ENCODE measurements at places on chromosomes 2 and 18. TPM values are rescaled to one million over a fixed set of nuclear protein-coding genes. Genes with fewer than 3 reads are reported as not detected.

GRCh38 chr18:33812186-33812585 is 234.2 kb downstream of the ASXL3 start:
- H3K4me1 ChIP-seq: no peaks in the 10 kb centered on the region
- no peak overlapping the region for H3K4me3 ChIP-seq
- no peak for DNase-seq
- H3K27me3 ChIP-seq: no peaks in the 10 kb centered on the region
- H3K27ac ChIP-seq: no peak overlapping the region

DNA sequence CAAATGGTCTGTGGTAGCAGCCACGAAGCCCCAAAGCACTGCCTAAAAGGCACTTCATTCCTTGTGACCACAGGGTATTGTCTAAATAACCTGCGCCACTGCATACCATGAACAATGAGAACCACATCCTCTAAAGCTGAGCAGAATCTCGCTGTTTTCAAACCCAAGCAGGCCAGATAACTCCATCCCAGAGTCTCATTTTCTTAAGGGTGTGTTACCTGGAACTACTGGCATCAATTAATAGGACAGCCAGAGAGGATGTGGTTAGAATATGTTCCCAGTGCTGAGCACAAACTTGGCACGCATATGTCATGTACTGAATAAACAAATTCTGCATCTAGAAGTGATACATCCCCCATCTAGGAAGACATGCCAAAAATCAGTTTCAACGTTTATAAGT is 13.0 kb downstream of the VPS4B start:
- peaks cover 11% of the 10 kb centered on the region for H3K4me1 ChIP-seq
- H3K27me3 ChIP-seq: no peaks in the 10 kb centered on the region
- no peak for DNase-seq
- H3K36me3 ChIP-seq: peaks cover 18% of the 10 kb centered on the region
- H3K4me3 ChIP-seq: no peak overlapping the region

DNA sequence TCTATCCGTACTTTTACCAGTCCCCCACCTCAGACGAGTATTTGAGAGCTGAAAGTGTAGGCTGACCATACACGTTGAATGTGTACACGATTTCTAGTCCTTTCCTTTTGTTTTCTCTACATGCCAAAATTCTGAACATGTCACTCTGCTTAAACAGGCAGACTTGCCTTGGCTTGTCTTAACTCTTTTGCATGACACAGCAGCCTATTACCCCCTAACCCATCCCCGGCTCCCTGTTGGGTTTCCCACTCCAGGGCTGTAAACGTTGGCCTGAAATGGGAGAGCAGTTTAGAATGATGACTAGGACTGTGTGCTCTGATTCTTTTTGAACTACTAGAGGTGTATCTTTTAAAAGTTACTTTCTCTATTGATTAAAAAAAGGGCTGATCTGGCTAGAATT is 19.1 kb downstream of the MTCL1 start:
- no peak for DNase-seq
- H3K27ac ChIP-seq: no peak overlapping the region
- H3K4me3 ChIP-seq: no peak overlapping the region
- H3K36me3 ChIP-seq: no peaks in the 10 kb centered on the region
- H3K27me3 ChIP-seq: no peaks in the 10 kb centered on the region

DNA sequence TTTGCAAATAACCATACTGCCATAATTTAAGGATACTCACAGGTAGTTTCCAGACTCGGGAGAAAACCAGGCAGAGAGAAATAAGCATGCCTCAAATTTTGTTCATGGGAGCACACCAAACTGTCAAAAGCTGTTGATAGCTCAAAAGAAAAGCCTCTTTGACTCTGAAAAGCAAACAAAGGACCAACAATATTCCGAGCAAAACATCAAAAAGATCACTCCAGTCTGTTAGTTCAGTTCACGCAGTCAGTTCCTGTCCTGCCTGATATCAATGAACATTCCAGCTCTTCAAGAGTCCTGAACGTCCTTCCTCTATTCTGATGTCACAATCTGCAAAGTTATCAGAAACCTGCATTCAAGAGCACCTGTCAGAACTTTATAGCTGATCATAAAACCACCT is 78.7 kb downstream of the RRM2 start:
- DNase-seq: no peak
- no peaks in the 10 kb centered on the region for H3K36me3 ChIP-seq
- no peak overlapping the region for H3K4me3 ChIP-seq
- no peaks in the 10 kb centered on the region for H3K27me3 ChIP-seq
- H3K27ac ChIP-seq: no peak overlapping the region

GRCh38 chr2:47272031-47272864 is 117.1 kb upstream of the STPG4 start:
- H3K27ac ChIP-seq: peak overlapping the region; percentile 34
- peak; percentile 46 for DNase-seq
- H3K27me3 ChIP-seq: no peaks in the 10 kb centered on the region
- H3K36me3 ChIP-seq: no peaks in the 10 kb centered on the region

GRCh38 chr2:168237741-168238140 is 9.7 kb downstream of the STK39 start:
- DNase-seq: peak; percentile 47
- H3K27ac ChIP-seq: peak overlapping the region; percentile 18
- H3K27me3 ChIP-seq: no peaks in the 10 kb centered on the region
- H3K4me1 ChIP-seq: peaks cover 9% of the 10 kb centered on the region

DNA sequence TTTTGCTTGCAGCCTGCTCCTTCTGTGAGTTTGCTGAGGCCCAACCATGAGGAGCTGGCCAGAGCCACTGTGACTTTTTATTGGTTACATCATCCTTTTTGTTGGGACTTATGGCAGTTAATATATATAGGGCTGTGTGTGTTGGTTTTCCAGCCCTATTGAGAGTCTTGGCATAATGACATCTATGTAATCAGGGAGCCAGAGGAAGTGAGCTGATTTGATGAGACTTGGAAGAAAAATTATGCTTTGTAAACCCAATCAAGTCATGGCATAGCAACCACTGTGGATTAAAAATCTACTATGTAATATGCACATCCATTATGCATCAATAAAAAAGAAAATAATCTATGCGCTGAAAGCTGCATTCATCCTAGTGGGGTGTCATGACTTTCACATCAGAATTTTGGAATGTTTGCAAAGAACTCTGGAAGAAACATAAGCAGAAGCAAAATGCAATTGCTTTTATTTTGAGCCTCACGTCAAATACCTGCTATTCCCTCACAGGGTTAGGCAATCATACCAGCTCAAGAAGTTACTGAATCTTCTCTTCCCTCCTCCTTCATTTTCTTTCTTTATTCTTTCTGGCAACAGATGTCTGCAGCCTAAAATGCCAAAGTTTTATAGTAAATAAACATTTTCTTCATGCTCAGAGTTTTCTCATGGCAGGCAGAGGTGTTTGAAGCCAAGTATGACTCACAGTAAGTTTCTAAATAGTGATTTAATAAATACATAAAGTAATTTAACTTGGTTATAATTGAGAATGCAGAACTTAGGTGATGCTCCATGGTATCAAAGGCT is 308.5 kb downstream of the KCNS3 start:
- no peak overlapping the region for H3K27ac ChIP-seq
- H3K4me3 ChIP-seq: no peak overlapping the region
- H3K4me1 ChIP-seq: no peaks in the 10 kb centered on the region
- no peaks in the 10 kb centered on the region for H3K36me3 ChIP-seq
- DNase-seq: no peak

DNA sequence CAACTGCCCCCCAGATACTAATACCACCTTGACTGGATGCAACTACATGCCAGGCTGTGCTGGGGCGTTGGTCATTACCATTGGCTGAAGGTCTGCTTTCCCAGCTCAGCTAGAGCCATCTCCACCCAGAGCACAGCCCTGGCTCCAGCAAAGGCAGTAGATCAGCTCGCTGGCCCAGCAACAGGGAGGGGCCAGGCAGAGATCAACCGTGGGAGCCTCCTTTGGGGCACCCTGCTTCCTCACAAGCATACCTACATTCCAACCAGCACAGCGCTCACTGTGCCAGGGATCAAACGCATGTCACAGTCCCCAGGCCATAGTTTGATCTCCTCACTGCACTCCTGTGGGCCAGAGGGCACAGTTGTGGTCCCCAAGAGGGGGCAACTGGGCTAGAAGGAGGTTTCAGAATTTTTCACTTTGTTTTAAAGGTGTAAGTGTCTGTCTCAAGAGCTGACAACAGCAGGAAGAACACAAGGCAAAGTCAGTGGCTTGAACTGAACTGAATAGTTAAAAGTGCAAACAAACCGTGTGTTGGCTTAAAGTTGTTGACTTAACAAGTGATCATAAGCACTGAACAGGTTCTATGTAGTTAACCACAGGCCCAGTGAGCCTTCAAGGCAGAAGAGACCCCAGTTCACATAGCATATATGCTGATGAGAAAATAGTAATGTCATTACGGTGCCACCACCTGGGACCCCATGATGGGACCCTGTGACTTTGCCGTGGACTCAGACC is 70.1 kb upstream of the BZW1 start:
- H3K27me3 ChIP-seq: no peaks in the 10 kb centered on the region
- no peak overlapping the region for H3K4me3 ChIP-seq
- H3K4me1 ChIP-seq: peaks cover 9% of the 10 kb centered on the region

DNA sequence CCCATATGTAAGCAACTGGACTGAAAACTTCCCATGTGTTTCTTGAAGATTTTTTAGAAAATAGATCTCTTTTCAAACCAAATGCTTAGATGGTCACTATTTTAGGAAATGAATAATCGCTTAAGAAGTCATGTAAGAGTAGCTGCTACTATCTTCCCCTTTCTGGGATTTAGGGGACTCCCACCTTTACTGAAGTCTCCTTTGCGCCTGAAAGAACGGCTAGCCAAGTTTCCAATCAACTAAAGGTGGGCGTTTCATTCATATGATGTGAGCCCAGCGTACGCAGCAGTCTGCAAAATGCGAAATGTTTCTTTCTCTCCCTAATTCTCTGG is 1.1 kb downstream of the DIPK1C start:
- H3K4me1 ChIP-seq: no peaks in the 10 kb centered on the region
- no peak overlapping the region for H3K4me3 ChIP-seq
- no peak for DNase-seq

- H3K4me3 ChIP-seq: no peak overlapping the region
- H3K27ac ChIP-seq: no peak overlapping the region
- H3K27me3 ChIP-seq: no peaks in the 10 kb centered on the region
- no peaks in the 10 kb centered on the region for H3K4me1 ChIP-seq
- DNase-seq: no peak
These were observed 202.1 kb downstream of the RNF144A start for GRCh38 chr2:7119132-7119835.

DNA sequence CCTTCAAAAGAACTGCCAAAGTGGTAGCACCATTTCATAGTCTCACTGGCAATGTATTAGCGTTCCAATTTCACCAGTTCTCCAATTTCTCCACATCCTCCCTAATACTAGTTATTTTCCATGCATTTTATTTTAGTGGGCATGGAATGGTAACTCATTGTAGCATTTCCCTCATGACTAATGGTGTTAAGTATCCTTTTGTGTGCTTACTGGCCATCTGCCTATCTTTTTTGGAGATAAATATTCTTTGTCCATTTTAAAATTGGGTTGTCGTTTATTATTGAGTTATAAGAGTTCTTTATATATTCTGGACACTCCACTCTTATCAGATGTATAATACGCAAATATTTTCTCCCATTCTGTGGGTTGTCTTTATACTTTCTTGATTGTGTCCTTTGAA is 107.1 kb downstream of the THADA start:
- H3K27me3 ChIP-seq: no peaks in the 10 kb centered on the region
- H3K36me3 ChIP-seq: no peaks in the 10 kb centered on the region
- H3K4me3 ChIP-seq: no peak overlapping the region
- no peak overlapping the region for H3K27ac ChIP-seq

- no peaks in the 10 kb centered on the region for H3K36me3 ChIP-seq
- H3K4me1 ChIP-seq: no peaks in the 10 kb centered on the region
- H3K27ac ChIP-seq: no peak overlapping the region
- no peaks in the 10 kb centered on the region for H3K27me3 ChIP-seq
- no peak for DNase-seq
These were observed 134.7 kb downstream of the ASXL3 start for GRCh38 chr18:33712719-33713118.

- H3K36me3 ChIP-seq: no peaks in the 10 kb centered on the region
- no peaks in the 10 kb centered on the region for H3K4me1 ChIP-seq
- no peak overlapping the region for H3K27ac ChIP-seq
- DNase-seq: no peak
- H3K27me3 ChIP-seq: peaks cover 2% of the 10 kb centered on the region
These were observed 10.6 kb downstream of the CXCR4 start for GRCh38 chr2:136107051-136108033.

DNA sequence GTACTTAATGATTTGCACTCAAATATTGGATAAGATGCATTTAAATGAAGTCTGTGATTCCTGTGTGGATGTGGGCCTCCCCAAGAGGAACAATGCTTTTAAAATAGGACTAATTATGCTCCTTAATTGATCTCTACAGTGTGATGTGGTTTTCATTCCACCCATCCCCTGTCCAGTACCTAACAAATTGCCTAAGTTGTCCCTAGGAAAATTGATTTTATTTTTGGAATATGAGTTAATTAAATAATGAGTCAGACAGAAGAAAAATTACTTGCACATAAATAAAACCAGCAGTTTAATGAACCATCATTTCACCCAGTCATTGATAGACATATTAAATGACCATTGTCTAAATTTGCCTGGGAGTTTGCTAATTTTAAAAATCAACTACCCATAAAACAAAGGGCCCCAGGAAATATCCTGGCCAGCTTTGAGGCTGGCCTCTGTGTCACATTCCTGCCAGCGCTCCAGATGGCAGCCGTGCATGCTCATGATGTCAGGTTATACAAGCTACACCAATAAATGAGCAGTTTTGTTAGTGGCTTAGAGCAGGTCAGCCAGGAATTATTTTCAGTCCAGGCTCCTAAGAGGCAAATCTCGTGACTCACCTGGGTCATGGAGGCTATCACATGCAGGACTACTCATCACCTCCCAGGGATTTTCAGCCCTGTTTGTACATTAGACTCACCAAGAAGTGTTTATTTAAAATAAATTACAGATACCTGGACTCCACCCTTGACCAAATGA is 31.9 kb downstream of the ABHD3 start:
- H3K4me3 ChIP-seq: no peak overlapping the region
- peak; percentile 7 for DNase-seq
- no peaks in the 10 kb centered on the region for H3K27me3 ChIP-seq
- H3K27ac ChIP-seq: no peak overlapping the region
- H3K4me1 ChIP-seq: peaks cover 13% of the 10 kb centered on the region

- DNase-seq: peak; percentile 42
- peaks cover 1% of the 10 kb centered on the region for H3K36me3 ChIP-seq
- no peak overlapping the region for H3K27ac ChIP-seq
- peaks cover 3% of the 10 kb centered on the region for H3K4me1 ChIP-seq
- H3K27me3 ChIP-seq: no peaks in the 10 kb centered on the region
These were observed 35.4 kb downstream of the B4GALT6 start for GRCh38 chr18:31648966-31649429.

Gene G6PC2
- polyA plus RNA-seq: not detected

Gene ASB18
- not detected for polyA plus RNA-seq

Gene CFAP53
- polyA plus RNA-seq: 0.12 TPM

Gene ZNF516
- 3.6 TPM for polyA plus RNA-seq

Gene ALLC
- not detected for polyA plus RNA-seq

Gene PLCL1
- polyA plus RNA-seq: 0.79 TPM

Gene FASTKD2
- polyA plus RNA-seq: 21.8 TPM

Gene C2orf78
- not detected for polyA plus RNA-seq

Gene SLC9A4
- polyA plus RNA-seq: not detected
